RWPE2 (cell line): ENCODE measurements at places on chromosomes 4 and X.

- no peak for DNase-seq
Observed at GRCh38 chr4:87912164-87913004, 63.1 kb upstream of the SPP1 start.

DNA sequence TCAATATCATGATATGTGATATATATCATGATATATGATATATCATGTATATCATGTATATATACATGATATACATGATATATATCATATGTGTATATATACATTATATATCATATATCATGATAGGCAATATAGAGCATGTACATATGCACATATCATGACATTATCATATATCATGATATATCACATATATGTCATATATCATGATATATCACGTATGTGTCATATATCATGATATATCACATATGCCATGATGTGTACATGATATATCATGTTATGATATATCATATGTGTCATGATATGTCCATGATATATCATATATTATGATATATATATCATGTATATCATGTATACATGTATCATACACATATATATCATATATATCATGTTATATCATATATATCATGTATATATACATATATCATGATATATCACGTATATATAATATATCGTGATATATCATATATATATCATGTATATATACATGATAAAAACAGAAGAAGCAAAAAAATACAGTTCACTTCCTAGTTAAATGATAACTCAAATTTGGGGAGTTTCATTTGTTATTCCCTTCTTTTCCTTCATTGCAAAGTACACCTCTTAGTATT lies 670.1 kb upstream of the EPHA5 start:
- no peak for DNase-seq

DNA sequence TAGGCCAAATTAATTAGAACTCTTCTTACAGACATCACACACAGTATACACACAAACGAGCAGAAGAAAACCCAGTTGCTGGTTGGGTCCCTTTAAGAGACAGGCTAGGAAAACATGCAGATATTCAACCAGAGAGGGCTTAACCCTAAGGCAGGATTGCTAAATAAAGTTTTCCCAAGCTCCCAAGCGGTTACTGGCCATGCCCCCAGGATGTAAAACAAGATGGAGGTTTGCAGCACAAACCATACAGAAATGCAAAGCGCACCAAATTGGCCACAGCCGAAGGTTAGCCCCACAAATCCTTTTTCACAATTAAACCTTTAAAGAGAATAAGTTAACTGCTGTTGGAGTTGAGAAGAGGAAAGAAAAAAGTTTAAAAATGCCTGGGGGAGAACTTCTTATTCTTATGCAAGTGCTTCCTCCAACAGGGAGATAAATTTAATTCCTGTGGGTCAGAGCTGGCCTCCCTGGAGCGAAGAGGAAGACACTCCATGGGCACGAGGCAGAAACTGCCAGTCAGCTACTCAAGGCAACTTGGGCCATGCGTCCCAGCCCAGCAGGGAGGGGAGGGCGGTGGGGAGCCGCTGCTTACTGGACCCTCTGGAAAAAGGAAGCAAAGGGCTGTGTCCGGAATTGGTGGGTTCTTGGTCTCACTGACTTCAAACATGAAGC lies 167.6 kb upstream of the ARSJ start:
- DNase-seq, result no peak

DNA sequence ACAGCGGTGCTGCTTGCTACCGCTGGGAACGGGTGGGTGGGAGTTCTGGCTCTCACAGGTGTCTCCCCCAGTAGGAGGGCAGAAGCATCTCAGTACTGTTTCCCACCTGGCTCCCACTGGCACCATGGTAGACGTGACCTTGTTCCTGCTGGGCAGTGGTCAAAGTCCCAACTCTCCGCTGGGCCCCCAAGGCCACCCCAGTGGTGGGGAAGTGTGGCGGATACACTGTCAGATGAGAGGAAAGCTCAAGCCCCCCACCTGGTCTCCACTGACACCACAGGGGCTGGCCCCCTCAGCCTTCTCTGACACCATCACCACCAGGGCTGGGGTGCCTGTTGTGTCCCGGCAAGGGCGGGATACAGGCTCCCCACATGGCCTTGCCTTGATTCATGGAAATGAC lies 24.6 kb downstream of the LETM1 start:
- DNase-seq, result no peak

DNA sequence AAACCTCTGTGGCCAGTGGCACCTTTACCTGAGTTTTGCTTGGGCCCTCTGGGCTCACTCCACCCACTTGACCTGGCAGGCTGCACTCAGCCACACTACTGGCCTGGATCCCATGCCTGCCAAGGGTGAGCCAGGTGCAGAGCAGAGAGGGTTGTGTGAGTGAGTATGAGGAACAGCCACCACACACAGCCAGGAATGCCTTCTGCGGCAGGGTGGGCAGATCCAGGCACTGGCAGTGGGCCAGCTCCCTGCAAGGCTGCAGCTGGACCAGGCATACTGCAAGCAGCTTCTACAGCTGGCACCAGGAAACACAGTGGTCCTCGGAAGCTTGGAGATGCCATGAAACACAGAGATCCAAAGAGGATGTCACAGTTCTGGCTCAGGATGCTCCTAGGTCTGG lies 570.1 kb upstream of the ACTRT1 start:
- no peak for DNase-seq

GRCh38 chr4:87498446-87498900 lies 30.7 kb downstream of the SPARCL1 start:
- no peak for DNase-seq

DNA sequence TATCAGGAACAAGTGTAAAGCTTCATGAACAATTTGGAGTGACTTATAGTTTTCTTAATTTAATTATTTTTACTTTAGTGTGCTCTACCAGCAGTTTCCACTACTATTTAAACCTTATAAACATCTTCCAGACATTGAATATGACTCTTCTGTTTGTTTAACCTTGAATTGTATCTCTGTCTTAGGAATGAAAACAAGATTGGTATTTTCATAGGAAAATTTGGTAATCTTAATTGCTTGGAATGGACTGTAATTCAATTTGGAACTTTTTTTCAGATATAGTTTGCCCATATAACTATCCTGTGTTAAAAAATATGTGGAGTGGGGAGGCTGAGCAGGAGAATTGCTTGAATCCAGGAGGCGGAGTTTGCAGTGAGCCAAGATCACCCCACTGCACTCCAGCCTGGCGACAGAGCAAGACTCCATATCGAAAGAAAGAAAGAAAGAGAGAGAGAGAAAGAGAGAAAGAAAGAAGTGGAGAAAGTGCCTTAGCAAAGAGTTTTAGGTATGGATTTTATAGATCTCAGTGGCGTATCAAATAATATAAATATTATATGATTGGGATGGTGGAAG lies 242.4 kb downstream of the BMPR1B start:
- no peak for DNase-seq

- no peak for DNase-seq
Observed at GRCh38 chr4:110878413-110878812, 255.5 kb upstream of the PITX2 start.

DNA sequence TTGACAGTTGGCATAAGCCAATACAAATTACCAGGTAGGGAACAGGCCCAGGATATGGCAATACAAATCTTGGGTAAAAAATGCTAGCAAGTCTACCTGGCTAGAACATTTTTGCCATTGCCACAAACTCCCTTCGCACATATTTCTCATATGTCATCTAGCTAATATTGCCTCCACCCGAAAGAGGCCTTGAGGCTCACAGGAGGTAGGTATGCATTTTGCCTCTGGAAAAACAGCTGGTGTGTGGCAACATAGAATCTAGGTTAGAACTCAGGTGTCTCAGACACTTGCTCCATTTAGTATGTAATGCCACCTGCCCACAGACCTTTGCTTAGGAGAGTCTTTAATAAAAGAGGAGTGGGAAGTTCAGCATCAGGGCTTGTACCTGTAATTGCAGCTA lies 16.3 kb upstream of the RAPGEF2 start:
- DNase-seq, result no peak

DNA sequence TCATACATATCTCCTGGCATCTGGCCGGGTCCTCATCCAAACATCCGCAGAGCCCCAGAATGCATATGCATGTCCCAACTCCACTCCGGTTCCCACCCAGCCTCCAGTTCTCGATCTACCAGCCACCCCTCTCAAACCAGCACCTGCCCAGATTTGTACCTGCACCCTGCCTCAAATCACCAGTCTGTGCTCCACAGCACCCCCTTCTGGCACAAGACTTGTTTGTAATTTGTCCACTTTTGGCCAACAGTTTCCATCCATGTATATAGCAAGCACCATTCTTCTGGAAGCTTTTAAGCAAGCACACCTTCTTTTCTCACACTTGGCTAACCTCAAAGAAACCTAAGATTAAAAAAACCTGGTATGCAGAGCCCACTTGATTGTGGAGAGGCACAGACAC lies 644.1 kb downstream of the MID1IP1 start:
- DNase-seq, result no peak

DNA sequence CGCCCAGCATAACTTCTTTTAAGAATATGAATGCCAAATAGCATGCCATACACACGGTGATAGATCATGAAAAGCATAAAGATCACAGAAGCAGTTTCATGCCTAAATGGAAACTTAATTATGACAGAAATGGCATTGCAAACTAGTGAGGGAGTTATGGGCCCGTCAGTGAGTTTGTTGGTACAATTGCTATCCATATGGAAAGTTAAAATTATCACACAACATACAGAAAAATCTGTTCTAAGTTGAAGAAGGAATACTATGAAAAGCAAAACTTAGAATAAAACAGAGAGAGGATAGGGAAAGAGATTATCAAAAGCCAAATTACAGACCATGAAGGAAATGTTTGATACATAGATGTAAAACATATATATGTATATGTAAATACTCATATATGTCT lies 30.2 kb upstream of the RAP1GDS1 start:
- no peak for DNase-seq

- DNase-seq, result no peak
Observed at GRCh38 chr4:128908735-128909134, 99.2 kb downstream of the JADE1 start.

DNA sequence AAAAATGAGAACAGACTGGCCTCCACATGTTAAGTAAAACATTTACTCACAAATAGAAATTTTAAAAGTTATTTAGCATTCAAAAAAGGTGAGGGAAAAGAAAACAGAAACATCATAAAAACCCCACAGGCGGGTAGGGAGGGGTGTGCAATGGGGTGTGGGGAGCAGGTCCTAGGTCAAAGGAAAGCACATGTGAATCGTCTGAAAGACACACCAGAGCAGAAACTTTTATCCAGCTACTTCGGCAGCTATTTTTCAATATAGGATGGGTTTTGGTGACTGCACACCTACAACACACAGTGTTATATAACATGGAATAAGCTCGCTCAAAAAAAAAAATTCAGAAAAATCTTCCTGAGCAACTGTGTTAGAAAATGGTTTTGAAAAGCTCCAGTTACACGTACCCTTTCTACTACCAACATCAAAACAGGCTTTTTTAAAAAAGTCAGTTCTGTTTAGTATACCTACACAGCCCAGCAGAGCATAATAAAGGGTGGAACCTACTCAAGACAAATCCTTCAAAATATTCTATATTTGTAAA lies 1.6 kb downstream of the OTUD4 start:
- no peak for DNase-seq

DNA sequence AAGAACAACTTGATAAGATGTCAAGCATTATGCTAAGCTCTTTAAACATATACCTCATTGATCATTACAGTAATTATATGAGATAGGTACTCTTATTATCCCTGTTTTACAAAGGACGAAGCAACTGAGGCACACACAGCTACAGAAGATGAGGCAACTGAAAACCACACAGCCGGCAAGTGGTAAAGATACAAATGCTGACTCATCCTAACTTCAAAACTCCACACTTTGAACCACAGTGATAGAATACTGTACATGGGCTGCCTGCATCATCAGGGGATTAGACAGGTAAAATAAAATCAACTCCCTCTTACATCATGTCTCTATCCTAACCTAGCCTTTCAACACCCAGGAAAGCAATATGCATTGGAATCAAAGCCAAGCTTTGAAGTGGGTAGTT lies 47.8 kb downstream of the LHFPL1 start:
- no peak for DNase-seq

DNA sequence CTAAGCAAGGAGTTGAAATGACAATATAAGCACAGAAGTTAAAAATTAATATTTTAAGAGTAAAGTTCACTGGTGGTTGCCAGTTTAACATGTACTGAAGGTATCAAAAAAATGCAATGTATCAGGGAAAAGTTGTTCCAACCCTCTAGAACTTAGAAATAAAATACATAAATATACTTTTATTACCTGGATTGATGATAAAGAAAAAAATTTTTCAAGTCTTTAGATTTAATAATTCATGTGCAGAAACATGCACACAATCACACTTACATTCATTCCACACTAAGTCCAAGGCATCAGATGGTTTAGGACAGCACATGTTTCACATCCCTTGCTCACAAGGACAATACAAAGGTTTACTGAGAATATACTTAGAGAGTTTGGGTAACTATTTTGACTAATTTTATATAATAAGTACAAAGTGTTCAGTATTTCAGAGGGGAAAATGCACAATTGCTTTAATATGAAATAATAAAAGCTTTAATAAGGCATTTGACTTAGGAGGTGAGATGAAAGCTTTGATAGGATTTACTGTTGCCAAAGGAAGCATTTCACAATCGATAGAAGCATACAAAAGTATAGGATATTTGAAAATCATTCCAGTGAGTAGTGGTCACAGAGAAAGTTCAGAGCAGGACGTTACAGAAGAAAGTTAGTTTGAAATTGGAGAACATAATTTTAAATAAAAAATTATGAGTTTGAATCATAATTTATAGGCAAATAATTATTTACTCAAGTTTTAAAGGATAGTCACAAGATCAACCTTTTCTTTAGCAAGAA lies 392 bp upstream of the UGT2A3 start:
- DNase-seq, result no peak

- no peak for DNase-seq
Observed at GRCh38 chr4:11565213-11565612, 136.5 kb upstream of the HS3ST1 start.

DNA sequence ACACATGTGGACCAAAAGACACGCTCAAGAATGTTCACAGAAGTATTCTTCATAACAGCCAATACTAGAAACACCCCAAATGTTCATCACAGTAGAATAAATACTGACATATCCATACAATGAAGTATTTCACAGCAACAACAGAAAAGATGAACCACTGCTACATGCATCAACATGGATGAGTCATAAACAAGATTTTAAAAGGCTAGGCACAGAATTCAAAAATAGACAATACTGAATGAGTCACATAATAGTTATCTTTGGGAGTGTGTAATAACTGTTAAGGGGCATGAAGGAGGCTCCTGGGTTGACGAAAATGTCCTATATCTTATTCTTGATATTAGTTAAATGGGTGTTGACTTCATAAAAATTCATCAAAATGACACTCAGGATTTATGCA lies 43.5 kb downstream of the CLOCK start:
- DNase-seq, result no peak

- DNase-seq, result no peak
Observed at GRCh38 chr4:144366425-144366824, 225.9 kb upstream of the GYPA start.

- DNase-seq, result no peak
Observed at GRCh38 chr4:153638011-153638410, 46.1 kb upstream of the TLR2 start.

- no peak for DNase-seq
Observed at GRCh38 chrX:100819534-100819836, 706 bp upstream of the CSTF2 start.
